Inflammatory macrophage treated with lipopolysaccharide for 4 hours (primary cell): ENCODE measurements at places on chromosomes 7 and 10.

GRCh38 chr7:55286666-55287065 lies 78.5 kb upstream of the LANCL2 start:
- no peak for DNase-seq

DNA sequence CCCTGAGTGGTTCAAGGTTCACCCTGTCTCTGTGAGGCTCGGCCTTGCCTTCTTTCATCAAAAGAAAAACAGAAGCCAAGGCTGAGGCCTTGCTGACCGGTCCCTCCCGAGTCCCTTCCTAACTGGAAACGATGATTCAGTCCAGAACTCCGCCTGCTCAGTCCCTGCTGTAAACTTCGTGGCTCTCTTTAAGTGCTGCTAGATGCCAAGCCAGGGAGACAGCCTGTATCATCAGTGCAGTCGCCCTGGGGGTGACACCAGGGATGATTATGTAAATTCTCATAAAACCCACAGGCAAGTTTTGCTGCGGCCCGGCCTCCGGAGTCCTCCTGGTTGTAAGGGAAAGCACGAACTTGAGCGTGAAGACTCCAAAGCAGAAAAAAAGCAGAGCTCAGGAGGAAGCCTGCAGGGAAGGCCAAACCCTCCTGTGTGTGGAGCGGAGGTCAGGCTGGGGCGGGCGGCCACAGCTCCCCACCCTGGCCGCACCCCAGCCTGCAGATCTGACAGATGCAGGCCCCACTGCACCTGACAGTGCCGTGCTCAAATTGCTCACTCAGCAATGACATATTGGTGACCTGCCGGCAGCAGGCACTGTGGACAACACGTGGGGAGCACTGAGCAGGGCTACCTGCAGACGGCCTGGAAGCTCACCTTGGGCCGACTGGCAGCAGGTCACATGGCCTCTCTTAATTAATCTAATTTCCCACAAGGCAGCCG lies 123.4 kb downstream of the DYNC2I1 start:
- DNase-seq = no peak

- DNase-seq = no peak
Observed at GRCh38 chr10:93757136-93757535, 600 bp upstream of the LGI1 start.

DNA sequence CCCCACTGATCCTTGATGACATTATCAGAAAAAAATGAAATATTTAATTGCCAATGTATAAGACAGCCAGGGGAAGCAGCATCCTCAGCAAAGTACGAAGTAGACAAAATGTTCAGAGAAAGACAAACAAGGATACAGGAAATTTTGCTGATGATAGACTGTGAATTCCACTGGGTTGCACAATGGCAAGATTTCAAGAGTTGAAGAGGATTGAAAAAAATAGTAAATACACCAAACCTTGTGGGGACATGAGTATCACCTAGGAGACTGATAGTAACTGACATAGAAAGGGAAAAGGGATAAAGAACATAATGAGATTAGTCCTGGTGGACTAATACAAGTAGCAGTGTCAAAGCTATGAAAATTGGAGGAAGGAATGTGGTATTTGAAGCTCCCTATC lies 16.5 kb downstream of the CNOT4 start:
- peak; percentile 28 for DNase-seq

GRCh38 chr10:102624094-102624493 lies 20.2 kb upstream of the TRIM8 start:
- no peak for DNase-seq

DNA sequence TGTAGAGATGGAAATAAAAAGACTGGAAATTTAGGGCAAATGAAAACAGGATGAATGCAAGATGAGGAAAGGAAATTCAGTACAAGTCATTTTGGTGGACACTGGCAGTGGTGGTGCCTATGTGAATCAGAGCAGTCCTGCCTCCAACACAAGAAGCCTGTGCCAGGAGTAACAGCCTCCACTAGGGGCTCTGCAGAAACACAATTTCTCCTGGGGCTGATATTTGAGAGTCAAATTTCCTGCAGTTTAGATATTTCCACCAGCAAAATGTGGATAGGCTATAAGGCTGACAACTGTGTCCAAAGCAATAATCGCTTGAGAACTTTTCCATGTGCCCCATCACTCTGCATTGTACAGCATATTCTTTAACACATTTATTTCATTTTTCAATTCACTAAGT lies 4.7 kb upstream of the PLXDC2 start:
- DNase-seq = no peak

- DNase-seq = no peak
Observed at GRCh38 chr7:36092221-36092771, 60.8 kb upstream of the EEPD1 start.

DNA sequence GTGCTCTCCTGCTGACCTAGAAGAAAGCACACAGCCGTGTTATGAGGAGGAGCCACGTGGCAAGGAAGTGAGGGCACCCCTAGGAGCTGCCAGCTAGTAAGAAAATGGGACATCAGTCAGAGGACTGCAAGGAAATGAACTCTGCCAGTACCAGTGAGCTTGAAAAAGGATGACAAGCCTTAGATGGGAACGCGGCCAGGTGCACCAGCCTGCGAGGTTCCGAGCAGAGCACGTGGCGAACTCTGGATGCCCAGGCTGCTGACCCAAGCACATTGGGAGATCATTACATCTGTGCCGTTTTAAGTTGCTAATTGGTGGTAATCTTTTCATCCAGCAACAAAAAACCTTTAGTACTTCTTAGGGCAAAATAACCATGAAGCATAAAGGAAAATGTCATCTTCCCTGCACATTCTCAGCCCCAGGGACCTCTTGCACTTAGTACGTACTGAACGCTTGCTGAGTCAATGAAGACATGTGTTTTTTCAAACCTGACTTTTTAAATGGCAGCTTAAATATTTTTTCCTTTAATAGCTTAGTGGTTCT lies 69.4 kb downstream of the AMZ1 start:
- DNase-seq = no peak

- DNase-seq = no peak
Observed at GRCh38 chr7:50330254-50330653, 25.7 kb downstream of the IKZF1 start.

- peak; percentile 89 for DNase-seq
Observed at GRCh38 chr7:94183289-94183749, 179.2 kb upstream of the BET1 start.

- no peak for DNase-seq
Observed at GRCh38 chr7:159136013-159136412, 8.7 kb downstream of the VIPR2 start.

DNA sequence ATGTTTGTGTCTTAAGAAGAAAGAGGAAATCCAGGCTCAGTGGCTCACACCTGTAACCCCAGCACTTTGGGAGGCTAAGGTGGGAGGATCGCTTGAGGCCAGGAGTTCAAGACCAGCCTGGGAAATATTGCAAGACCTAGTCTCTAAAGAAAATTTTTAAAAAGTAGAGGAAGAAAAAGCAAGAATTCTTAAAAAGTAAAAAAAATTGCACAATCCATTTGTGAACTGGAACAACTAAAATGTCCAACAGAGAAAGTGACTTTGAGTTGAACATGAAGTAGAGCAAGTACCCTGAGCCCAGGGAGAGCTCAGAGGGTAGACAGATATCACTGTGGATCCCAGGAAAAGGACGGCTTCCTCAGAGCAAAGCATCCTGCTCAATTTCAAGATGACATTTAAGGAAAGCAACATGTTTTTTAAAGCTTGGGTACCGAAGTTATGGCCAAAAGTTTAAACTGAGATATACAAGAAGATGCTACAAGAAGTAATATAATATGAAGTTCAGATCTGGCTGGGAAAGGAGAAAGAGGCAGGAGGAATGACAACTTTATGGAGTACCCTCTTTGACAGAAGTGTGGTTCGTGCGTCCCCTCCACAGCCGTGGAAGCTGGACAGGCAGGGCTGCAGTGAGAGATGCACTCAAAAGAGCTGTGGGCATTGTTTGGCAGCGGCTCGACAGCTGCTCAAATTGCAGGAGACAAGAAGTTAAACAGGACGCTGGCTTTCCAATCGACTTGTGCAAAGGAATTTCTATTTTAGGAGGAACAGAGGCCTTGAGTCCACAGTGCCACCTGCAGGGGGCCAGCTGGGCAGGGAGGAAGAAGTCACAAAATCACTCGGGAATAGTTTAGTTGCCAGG lies 201.3 kb downstream of the JCAD start:
- DNase-seq = peak; percentile 66

- DNase-seq = no peak
Observed at GRCh38 chr7:70627461-70627860, 504.5 kb upstream of the GALNT17 start.

GRCh38 chr7:86900886-86901285 lies 158.6 kb downstream of the ELAPOR2 start:
- no peak for DNase-seq

DNA sequence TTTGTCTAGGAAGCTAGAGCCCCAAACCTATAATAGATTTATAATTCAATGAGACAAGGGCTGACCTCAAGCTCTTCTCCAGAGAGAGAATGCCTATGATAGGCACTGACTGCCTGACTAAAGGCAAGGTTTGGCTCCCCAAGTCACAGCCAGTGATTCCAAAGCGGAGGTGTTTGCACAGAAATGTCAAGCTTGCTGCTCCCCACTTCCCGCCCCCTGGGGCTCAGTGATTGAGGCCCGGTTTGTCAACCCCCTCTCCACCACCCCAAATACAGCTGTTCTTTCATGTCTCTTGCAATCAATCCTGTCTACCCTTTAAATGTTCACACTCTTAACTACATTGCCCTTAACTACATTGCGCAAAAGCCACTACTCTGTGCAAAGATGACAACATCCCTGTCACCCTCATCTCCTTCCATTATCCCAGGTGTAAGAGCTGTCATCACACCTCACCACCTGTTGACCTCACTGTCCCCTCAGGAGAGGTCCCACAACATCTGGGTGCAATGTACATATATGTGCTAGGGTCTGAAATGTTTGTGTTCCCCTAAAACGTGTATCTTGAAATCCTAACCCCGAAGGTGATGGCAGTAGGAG lies 58.0 kb downstream of the NUDCD3 start:
- DNase-seq = no peak

GRCh38 chr10:118537623-118538022 lies 57.8 kb downstream of the PRLHR start:
- DNase-seq = no peak

DNA sequence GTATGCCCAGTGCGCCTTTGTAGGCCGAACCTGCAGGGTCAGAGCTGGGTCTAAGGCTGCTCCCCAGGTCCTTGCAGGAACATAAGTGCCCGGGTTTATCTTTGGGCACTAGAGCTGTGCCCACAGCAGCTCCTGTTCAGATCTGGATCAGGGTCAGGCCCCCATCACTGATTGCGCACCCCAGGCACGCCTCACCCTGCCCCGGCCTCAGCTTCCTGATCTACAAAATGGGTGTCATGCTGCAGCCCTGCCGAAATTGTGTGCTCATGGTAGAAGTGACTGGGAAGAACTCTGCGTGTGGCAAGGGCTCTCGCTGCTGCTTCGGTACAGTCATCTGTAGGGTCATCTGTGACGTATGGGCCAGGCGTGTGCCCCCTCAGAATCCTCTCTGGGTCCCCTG lies 100.7 kb downstream of the GRK5 start:
- DNase-seq = no peak

GRCh38 chr10:72069751-72070526 lies 18.4 kb downstream of the SPOCK2 start:
- DNase-seq = peak; percentile 9

DNA sequence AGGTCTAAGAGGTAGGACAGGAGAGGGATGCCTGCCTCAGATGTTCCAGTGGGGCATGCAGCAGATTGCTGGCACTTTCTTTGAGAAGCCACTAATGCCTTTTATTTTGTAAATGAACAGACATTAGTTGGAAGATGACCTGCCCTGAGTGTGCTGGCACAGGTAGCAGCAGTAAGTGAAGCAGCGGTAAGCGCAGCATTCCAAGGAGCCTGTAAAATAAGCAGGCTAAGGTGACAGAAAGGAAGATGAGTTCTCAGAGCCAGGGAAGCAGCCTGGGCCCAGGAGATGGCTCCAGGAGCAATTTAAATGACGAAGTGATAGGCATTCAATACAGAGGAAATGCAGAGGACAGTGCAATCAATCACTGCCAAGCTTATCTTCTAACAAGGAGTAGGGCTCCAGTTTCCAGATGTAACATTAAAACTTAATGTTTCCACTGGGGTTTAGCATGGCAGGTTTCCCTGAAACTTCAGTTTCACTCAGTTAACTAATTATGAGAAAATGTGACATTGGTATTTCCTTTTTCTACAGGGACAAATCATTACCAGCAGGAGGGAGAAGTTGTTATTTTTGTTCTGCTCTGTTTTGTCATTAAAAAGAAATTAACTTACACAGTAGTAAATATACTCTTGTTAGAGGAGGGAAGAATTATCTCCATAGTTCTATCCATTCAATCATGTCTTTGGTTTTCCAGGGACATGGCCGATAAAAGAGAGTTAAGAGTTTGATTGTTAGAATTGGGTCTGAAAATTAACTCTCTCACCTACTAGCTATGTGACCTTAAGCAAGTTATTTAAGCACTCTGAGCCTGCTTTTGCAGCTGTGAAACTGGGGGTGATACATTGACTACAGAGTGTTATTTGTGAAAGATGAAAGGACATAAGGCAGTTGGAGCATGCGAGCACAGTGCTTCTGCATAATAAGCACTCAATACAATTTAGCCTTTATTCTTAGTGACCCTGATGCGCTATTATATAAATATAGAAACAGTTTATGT lies 96.6 kb upstream of the PTN start:
- no peak for DNase-seq

DNA sequence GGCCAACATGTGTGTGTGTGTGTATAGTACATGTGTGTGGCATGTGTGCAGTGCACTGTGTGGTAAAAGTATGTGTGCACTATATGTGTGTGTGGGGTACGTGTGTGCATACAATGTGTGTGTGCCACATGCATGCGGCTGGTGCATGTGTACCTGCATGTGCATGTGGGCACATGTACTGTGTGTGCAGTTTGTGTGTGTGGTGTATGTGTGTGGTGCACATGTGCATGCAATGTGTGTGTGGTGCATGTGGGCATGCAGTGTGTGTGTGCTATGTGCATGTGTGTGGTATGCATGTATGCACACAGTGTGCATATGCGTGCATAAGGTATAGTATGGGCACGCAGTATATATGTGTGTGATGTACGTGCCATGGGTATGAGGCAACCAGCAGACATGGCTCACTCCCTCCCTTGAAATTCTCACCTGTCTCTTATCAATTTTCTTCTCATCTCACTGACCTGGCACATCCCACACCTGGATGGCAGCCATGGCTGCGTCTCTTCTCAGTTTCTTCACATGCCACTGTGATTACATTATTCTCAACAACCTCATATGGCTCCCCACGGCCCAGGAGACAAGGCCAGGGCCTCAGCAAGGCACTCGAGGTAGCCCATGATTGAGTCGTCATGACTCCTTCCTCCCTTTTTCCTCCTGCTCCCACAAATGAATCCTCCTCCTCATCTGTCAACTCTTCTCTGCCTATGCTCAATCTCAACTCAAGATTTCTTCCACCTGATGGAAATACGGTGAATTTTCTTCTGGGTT lies 57.0 kb downstream of the NUDCD3 start:
- DNase-seq = no peak

GRCh38 chr10:130952086-130952485 lies 359.4 kb downstream of the TCERG1L start:
- no peak for DNase-seq

- DNase-seq = no peak
Observed at GRCh38 chr10:18532881-18533535, 118.4 kb downstream of the NSUN6 start.

DNA sequence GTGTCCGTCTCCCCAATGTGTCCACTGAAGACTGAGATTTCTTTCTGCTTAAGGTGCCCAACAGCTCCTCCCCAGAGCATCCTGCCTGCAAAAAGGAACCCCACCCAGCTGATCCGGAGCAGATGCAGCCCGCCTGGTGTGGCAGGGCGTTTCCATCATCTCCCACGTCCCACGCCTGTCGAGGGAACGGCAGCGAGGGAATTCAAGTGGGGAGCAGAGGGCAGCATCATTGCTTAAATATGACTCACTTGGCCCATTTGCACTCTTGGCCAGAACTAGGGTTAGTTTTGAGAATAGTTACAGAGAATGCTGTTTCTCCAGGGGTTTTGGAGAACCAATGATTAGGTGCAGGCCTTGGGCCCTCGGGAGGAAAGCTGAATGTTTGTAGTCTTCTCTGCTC lies 20.8 kb downstream of the VWA2 start:
- DNase-seq = no peak
